ENCODE measurements at places on chromosomes 13 and 19. TPM values are rescaled to one million over a fixed set of nuclear protein-coding genes. Genes with fewer than 3 reads are reported as not detected.

TICAM1 gene
- total RNA-seq = 4.0 TPM

GSX1 gene
- not detected for total RNA-seq

SGTA gene
- 55.0 TPM for total RNA-seq

IFI30 gene
- total RNA-seq = 2.2 TPM

CNFN gene
- not detected for total RNA-seq

AP1M2 gene
- not detected for total RNA-seq

GRIK5 gene
- total RNA-seq = 5.7 TPM

MADCAM1 gene
- 0.07 TPM for total RNA-seq

KLK2 gene
- not detected for total RNA-seq

RCBTB1 gene
- 19.3 TPM for total RNA-seq

ZNF653 gene
- total RNA-seq = 5.5 TPM

POU2F2 gene
- 0.49 TPM for total RNA-seq

CAB39L gene
- total RNA-seq = 8.8 TPM

CELF5 gene
- total RNA-seq = not detected

CEACAM8 gene
- total RNA-seq = not detected

CYP4F3 gene
- 0.07 TPM for total RNA-seq

SIGLEC8 gene
- total RNA-seq = not detected

METTL21C gene
- total RNA-seq = not detected

RDH8 gene
- not detected for total RNA-seq

MEIOSIN gene
- not detected for total RNA-seq

C19orf85 gene
- total RNA-seq = not detected

ZNF560 gene
- 2.1 TPM for total RNA-seq

OXGR1 gene
- total RNA-seq = not detected

C5AR1 gene
- total RNA-seq = not detected

SPRED3 gene
- total RNA-seq = 3.6 TPM

TMPRSS9 gene
- not detected for total RNA-seq

SULT2A1 gene
- not detected for total RNA-seq

FLT3LG gene
- 1.6 TPM for total RNA-seq

KBTBD7 gene
- 3.3 TPM for total RNA-seq

CYP2A6 gene
- not detected for total RNA-seq

SIGLECL1 gene
- not detected for total RNA-seq

NPAS1 gene
- not detected for total RNA-seq

ANKLE1 gene
- 3.0 TPM for total RNA-seq

SCEL gene
- under 0.01 TPM for total RNA-seq

ANGPTL8 gene
- not detected for total RNA-seq

POSTN gene
- 1,586 TPM for total RNA-seq

IFNL2 gene
- total RNA-seq = not detected

GIPR gene
- not detected for total RNA-seq

FUT2 gene
- total RNA-seq = not detected

ZNF99 gene
- not detected for total RNA-seq

SLC17A7 gene
- total RNA-seq = not detected

YJEFN3 gene
- 0.28 TPM for total RNA-seq

ATP1A3 gene
- total RNA-seq = not detected

GRK1 gene
- total RNA-seq = not detected

IGFLR1 gene
- total RNA-seq = 1.2 TPM

Measured in pulmonary artery endothelial cell (primary cell).